Suppressor macrophage (primary cell): ENCODE measurements at places on chromosomes 6 and 20.
A peak's percentile ranks its signal among the peaks of the same experiment; 100 is the strongest.

- no peak for DNase-seq
Measured at GRCh38 chr6:128492386-128492785, 28.0 kb downstream of the PTPRK start.

- no peak for DNase-seq
Measured at GRCh38 chr6:148244217-148244935, 98.3 kb upstream of the SASH1 start.

GRCh38 chr6:81876971-81877370 lies 124.5 kb upstream of the TENT5A start:
- DNase-seq, result no peak

DNA sequence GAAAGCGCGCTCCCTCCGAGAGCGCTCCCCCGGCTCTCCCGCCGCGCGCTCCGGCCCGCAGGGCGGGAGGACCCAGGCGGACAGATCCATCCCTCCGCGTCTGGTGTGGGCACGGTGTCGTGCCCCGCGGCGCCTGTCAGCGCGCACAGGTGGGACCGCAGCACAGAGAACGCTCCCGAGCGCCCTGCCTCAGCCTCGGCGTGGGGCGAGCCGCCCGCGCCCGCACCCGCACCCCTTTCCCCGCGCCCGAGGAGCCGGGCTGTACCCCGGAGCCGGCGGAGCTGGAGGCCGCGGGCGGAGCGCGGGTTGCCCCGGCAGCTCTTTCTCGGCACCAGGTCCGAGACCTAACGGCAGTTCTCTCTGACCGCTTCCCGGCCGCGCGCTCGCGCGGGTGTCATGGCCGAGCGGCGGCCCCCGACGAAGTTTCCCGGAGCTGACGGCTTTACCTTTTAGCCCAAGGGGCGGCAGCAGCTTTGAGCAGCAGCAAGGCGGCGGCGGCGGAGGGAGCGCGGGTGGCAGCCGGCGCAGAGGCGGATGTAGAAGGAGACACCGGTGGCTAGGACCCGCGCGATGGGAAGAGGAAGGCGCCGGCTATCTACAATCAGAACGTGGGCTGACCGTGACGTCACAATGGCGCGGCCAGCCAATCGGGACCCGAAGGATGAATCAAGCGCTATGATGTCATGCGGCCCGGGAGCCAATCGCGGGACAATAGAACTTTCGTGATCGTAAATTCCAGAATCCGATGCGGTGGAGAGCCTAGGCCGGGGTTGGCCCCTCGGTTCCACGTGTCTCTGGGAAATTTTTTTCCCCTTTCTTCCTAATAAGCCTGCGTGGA lies at the start of gene ELOVL5:
Gene ELOVL5, minus strand, starts transcription at position 580 of the 838 bp plus-strand sequence. CDS start 53,251 bp downstream, outside the sequence.
- DNase-seq, result peak; percentile 99

- DNase-seq, result peak; percentile 82
Measured at GRCh38 chr6:43702534-43703440, 15.2 kb upstream of the MRPS18A start.

DNA sequence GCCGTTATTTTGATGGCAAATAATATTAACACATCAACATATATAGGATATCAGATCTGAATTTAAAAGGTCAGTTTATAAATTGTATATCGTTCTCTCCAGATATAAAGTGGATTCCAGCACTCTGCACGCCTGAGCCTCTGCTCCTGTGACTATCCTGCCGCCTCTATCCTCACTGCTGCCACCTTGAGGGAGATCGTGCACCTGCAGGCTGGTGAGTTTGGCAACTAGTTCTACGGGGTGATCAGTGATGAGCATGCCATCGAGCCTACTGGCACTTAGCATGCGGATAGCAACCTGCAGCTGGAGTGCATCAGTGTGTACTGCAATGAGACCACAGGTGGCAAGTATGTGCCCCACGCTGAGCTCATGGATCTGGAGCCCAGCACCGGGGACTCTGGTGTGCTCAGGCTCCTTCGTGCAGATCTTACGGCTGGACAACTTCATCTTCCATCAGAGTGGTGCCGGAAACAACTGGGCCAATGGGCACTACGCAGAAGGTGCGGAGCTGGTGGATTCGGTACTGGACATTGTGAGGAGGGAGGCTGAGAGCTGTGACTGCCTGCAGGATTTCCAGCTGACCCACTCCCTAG lies 84.9 kb downstream of the FBXO5 start:
- DNase-seq, result peak; percentile 71

GRCh38 chr6:159753081-159753872 lies 8.6 kb upstream of the ACAT2 start:
- no peak for DNase-seq

- peak; percentile 35 for DNase-seq
Measured at GRCh38 chr6:45666846-45667245, 289.1 kb upstream of the SUPT3H start.

DNA sequence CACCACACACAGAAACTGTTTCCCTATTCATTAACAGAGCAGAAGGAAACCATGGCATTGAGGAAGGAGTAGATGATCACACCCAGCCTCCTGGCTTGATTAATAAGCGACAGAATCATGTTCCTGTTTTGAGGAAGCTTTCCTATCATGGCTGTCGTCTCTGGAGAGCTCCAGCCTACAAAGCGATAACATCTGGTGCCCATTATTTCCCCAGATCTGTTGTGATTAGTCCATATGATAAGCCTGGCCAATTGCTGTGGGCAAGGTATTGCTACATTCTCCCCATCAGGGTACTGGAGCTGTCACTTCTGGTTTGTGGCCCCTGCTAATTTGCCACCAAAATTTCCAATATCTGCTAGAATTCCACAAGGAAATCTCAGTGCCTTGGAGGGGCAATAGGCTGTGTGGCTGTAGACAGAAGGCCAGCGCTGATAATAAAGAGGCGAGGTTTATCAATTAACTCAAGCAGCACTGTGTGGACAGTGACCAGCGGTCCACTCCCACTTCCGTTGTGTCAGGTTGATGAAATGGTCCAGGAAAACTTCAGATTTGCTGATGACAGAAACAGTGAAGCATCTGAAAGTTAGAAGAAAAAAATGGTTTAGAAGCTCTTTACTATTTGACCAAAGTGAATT lies 66.4 kb downstream of the OLIG3 start:
- no peak for DNase-seq

- no peak for DNase-seq
Measured at GRCh38 chr6:146423452-146423851, 120.2 kb upstream of the RAB32 start.

- DNase-seq, result no peak
Measured at GRCh38 chr6:5093231-5094015, 8.3 kb downstream of the PPP1R3G start.

GRCh38 chr20:36318166-36318565 lies 12.0 kb downstream of the DLGAP4 start:
- no peak for DNase-seq

DNA sequence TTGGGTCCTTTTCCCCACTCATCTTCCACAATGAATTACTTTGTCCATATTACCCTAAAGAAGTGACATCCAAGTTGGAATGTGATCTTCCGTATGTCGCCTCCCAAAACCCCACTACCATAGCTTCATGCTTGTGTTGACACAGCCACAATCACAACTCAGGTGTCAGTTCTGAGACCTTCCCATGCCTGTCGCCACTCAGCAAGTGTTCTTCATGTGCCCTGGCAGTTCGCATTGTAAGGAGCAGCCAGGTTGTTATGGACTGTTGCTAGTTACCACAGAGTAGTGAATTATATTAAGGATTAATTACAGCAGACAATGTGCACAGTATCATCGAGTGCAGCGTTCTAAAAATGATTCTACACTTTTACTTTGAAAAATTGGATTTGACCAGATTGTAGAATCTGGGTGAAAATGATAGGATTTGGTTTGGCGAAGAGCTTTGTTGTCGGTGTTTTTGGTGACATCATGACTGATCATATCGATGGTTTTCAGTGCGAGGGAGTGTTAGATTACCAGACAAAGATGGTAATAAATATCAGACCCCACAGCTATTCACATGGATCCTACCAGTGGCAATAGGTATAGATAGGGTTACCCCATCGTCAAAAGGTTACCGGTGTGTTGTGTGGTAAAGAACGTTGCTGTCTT lies 1.7 kb downstream of the PCMTD2 start:
- no peak for DNase-seq

DNA sequence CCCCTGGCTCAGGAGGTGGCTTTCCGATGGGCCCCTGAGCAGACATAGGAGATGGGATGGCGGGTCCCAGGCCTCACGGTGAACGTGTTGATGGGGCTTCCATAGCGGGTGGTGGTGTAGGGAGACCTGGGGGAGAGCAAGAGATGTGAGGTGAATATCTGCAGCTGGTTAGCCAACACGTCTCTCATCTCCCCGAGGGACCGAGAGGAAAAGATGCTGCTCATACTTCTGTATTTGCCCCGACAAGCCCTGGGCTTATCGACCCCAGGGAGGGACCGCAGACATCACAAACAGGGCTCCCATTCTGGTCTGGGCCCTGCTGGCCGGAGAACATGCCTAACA lies 38.7 kb downstream of the C6orf132 start:
- DNase-seq, result no peak

GRCh38 chr20:48359692-48360341 lies 468.0 kb downstream of the PREX1 start:
- DNase-seq, result no peak

GRCh38 chr6:121791396-121792315 lies 356.2 kb downstream of the GJA1 start:
- no peak for DNase-seq

- DNase-seq, result peak; percentile 84
Measured at GRCh38 chr6:73728548-73729205, 32.7 kb downstream of the CD109 start.

DNA sequence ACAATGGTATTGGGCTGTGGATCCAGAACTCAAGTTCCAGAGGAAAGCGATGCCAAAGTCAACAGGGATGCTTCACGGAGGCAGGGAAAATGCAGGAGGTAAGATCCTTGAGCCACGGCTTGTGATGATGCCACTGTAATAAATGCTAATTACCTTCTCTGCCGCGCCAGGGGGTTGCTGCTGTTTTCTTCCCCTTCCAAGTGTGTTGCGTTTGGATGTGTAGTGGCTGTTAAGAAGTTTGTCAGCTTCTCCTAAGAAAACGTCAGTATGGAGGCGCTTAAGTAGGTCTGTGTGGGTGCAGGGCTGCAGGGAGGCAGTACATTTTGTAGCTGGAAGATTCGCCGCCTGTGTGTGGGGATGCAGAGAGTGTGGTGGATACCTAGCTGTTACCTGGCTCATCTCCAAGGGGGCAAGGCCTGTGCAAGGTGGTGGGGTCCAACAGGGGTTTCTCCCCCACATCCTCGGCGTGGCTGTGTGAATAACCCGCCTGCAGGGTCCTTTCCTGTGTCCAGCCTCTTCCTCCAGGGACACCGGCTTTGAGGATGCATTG lies 318.7 kb downstream of the CDH4 start:
- no peak for DNase-seq

DNA sequence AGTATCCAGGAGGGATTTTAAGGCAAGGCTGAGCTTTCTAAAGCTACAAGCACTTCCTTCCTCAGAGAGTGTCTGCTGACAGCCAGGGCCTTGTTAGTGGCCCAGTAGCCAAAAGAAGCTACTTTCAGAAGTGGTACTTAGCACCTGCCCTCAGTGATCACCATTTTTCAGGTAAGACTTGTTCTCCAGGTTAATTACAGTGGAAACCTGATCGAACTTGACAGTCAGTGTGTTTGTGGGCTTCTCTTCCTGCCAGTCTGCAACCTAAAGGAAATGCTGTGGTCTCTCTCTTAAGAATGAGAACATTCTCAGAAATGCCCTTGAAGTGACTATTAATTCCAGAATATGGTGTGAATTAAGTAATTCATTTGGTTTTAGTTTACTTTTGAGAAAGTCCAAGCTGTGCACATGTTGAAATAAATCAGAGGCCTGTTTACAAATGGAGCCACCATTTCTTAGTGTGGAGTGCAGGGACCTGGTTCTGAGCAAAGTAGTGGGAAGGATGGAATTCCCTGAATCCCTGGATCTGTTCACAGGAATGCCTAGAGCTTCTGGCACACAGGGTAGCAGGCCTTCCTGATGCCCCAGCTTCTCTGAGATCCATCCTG lies 185.3 kb upstream of the AGPAT4 start:
- DNase-seq, result no peak

- DNase-seq, result peak; percentile 25
Measured at GRCh38 chr20:60583741-60584140, 625.5 kb downstream of the CDH26 start.

- no peak for DNase-seq
Measured at GRCh38 chr6:97443408-97444080, 160.5 kb upstream of the MMS22L start.

- peak; percentile 72 for DNase-seq
Measured at GRCh38 chr20:3045042-3045815, 623 bp upstream of the MRPS26 start.

DNA sequence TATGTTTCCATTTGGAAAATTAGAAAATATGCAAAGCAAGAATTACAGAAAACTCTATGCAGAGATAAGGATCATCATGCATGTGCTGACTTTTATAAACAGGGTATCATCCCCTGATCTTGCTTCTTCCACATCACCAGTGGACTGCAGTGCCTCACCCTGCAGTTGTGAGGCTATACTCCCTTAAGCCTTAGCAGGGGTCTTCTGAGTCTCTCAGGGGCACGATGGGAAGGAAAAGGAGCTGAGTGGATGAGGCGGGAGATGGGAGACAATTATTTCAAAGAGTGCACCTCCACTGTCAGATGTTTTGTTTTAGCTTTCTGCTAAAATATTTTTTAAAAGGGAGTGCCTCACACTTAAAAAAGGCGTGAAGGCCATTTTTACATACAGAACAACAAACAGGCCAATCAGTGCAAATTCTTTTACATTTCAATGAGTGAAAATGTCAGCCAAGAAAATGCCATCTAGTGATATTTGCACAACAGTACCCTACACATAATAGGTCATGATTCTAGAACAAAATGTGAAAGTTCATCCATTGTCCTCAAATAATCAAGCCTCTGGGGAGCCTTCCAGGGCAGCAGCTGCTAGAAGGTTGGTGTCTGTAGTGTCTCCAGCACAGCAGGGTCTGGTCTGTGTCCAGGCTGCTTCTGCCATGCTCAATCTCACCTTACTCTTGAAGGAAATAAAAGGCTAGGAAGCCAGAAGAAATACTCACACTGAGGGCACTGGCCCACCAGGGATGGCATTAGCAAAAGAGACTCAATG lies 13.2 kb upstream of the SERPINB9 start:
- no peak for DNase-seq

DNA sequence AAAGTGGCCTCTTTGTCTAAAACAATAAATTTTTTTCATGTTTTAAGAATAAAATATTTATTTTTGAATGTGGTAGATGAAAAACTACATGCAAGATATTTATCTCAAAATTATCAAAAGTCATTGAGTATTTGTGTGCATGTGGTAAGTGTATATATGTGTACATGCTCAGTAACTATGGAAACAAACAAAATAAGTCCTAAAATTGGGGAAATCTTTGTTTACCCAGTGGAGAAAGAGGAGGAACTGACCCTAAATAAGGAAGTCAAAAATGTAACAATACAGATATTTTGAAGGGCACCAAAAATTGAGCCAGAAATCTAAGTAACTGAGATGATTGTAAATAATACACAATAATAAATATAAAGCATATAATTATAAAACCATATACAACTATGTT lies 639.2 kb downstream of the MAFB start:
- peak; percentile 85 for DNase-seq

DNA sequence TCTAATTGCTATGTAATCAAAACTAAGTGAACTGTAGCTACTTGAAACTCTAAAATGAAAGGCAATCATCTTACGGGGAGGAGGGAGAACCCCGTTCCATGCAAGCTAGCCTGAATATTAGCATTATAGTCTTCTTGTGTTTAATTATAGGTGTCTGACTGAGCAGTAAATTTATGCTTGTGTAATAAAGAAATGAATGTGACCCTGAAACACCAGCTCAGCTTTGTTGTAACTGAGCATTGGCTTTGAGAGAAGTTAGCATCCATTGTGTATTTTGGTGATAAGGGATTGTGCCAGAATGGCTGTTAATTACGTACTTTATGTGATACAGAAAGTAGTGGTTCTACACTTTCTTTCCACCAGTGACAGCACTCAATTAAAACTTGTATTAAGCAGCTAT lies 86.9 kb downstream of the QKI start:
- DNase-seq, result no peak

GRCh38 chr6:133243723-133244305 lies 2.7 kb downstream of the EYA4 start:
- DNase-seq, result no peak
